ENCODE measurements at places on chromosomes 12 and 14.

DNA sequence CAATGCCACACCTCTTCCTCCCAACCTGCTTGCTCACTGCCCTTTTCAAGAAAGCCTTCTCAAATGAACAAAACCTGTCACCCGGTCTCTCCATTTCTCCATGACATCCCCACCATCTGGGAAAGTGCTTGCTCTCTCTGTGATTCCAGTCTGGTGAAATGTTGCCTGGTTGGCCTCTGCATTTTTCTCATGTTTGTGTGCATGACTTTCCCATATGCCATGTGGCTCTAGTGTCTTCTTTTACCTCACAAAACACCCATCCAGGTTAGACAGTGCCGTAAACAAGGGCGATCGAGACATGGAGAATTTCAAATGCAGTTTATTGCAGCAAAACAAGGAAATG is 5.8 kb downstream of the KRT1 start:
- no peak for DNase-seq

GRCh38 chr12:58321414-58321813 is 380.0 kb downstream of the ATP23 start:
- DNase-seq, result no peak

DNA sequence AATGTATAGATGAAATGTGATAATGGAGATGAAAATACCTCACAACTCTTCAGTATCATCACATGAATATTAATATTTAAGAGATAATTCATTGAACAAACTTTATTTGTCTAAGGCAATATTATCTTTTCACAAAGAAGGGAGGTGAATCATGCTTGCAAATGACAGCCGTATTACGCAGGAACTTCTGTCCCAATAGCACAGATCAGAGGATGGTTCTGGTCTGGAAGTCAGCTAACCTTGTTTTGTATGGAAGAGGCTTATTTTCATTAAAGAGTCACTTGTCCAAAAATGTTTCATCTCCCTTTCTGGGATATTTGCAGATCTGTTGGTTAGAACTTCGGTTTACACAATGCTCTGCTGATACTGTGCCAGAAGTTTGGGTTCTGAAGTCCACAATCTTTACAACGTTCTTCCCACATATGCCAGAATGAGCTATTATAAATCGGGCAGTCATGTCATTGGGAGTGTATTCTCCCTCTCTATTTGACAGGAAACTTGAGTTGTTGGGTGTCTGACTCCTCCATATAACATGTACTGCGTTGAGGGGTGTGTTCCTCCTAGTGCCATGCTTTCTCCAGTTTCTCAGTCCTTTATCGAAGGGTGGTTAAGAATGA is 29.8 kb downstream of the YY1 start:
- no peak for DNase-seq

DNA sequence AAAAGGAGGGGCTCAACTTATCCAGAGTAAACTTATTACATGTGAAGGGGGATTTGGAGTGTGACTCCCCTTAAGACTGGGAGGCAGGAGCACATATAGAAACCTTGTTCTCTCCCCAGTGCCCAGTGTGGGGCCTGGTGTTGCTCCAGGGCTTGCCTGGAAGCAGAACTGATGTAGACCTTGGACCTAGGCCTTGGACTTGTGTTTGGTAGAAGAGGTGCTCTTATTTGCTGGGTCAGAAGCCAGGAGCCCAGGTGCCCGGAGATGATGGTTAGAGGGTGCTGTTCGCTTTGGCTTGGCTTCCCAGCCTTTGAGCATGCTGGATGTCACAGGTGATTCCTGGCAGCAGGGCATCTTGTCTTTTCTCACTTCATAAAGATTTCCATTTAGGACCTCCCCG is 110.4 kb downstream of the SMOC1 start:
- no peak for DNase-seq

Data from CD4-positive, alpha-beta T cell treated with Interleukin-15 for 1 hour (primary cell).